CD4-positive, alpha-beta memory T cell (primary cell): ENCODE measurements at places on chromosomes 2 and 18.

DNA sequence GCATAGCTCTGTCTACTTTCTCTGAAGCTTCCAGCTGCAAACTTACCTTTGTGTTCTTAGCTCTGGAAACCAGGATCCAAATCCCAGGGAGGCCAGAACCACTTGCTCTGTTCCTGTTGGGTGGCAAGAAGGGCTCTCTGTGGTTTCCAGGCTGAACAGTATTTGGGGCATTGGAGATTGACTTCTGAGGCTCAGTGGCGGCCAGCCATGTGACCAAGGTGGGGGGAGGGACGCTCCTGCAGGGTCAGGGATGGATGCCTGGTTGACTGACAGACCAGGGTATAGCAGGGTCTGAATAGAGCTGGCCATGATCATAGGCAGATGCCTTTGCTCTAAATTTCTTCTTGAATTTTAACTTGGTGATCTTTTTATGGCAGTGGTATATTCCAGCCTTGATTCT, 15.1 kb downstream of the SLC4A5 start:
- no peak for DNase-seq

- no peak for DNase-seq
Measured at GRCh38 chr2:59196491-59196890, 955.4 kb upstream of the FANCL start.

DNA sequence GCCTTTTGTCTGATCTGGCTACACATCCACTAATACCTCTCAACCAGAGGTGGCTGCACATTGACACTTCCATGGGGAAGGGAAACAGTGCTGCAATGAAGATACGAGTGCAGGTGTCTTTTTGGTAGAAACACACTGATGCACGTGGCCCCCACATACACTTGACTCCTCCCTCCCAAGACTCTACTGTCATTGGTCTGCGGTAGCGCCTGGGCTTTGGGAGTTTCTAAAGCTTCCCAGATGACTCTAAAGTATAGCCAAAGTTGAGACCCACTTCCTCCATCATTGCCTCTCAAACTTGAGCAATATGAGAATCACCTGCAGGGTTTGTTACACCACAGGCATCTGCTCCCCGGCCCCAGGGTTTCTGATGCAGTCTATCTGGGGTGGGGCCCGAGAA, 11.0 kb downstream of the SLC14A1 start:
- DNase-seq = no peak

DNA sequence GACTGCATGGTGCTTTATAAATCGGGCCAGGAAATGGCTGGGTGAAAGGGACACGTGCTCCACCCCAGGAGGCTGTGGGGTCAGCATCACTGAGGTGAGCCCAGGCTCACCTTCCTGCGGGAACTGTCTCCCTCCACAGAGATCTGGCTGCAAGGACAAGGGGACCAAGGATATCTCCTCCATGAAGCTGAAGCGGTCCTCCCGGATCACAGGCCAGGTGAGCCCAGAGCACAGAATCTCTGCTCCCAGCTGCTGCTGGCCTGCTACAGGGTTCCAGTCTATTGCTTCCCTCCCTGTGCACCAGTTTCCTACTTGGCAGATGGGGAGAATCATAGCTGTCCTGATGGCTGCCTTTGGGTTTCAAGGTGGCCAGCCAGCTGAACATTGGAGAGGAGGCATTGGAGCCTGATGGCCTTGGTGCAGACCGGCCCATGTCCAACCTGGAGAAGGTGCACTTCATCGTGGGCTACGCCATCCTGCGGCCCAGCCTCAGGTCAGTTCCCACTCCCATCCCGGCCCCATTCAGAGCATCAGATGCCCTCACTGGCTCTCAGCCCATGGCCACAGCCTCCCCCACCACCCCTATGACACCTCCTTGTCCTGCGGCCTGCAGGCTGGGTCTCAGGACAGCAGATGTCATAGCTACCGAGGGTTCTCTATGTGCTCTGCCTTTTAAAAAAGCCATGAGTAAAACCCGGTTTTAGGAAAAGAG, 33.7 kb upstream of the GPR17 start:
- DNase-seq = no peak

DNA sequence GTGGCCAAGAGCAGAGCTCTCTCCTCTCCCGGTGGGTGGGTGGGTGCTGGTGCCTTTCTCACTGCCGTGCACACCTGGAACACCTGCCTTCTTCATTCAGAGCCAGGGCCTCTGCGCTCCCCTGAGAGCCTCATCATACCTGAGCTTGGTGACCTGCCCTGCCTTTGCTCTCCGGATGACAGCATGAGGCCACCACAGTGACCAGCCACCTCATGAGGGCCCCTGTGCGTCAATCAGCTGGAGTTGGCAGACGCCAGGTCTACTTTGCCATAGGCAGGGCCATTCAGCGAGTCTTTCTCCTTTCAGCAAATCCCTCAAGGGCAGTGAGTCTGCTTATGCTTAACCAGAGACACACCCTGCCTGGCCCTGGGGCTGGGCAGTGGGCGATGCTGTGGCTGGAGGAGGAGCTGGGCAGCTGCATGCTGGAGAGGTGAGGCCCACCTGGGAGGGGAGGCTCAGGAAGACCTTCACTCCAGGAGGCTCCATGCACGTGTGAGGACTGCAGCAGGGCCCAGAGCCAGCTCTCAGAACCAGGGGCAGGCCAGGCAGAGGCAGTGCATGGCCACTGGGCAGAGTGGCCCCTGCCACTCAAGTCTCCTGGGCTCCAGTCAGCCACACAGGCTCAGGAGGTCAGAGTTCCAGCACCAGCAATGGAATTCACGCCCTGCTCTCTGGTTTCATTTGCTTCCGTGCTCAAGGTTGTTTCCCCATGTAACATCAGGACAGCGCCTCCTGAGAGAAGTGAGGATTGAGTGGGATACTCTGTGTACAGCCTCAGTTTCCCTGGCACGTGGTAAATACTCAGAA, 417.5 kb upstream of the MYT1L start:
- DNase-seq = no peak

DNA sequence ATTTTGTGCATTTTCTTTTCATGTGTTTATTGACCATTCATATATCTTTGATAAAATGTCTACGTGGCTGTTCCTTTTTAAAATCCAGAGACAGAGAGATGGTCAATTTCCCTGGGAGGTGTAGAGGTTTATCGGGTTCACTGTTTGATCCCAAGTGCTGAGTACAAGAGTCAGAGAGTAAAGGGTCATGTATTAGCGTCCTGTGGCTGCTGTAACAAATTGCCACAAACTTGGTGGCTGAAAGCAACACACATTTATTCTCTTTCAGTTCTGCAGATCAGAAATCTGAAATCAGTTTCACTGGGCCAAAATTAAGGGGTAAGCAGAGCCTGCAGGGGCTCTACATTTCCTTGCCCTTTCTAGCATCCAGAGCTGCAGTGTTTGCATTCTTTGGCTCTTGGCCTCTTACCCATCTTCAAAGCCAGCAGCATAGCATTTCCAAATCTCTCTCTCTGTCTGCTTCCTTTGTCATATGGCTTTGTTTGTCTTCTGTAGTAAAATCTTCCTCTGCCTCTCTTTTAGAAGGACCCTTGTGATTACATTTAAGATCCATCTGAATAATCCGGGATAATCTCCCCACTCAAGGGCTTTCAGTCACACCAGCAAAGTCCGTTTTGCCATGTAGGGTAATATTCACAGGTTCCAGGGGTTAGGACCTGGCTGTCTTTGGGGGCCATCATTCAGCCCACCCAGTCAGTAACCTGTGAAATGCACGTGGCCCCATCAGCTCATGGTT, 49.9 kb downstream of the TMEM17 start:
- no peak for DNase-seq

DNA sequence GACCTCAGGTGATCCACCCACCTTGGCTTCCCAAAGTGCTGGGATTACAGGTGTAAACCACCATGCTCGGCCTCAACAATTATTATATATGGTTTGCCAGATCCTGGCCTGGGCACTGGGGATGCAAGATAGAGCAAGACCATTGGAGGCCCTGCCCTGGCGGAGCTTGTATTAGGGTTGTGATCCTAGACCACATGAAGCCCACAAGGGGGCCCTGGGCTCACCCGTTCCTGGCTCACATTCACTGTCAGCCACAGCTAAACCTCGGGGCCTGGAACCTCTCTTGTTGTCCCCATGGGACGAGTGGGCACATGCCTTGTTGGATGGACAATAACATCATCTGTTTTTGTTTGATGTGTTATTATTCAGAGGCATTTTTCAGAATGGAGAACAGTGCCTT, 14.9 kb downstream of the HPCAL1 start:
- DNase-seq = no peak

GRCh38 chr2:27727257-27727656, 44.3 kb upstream of the MRPL33 start:
- no peak for DNase-seq

GRCh38 chr2:119147776-119148715, 10.5 kb downstream of the C1QL2 start:
- no peak for DNase-seq

DNA sequence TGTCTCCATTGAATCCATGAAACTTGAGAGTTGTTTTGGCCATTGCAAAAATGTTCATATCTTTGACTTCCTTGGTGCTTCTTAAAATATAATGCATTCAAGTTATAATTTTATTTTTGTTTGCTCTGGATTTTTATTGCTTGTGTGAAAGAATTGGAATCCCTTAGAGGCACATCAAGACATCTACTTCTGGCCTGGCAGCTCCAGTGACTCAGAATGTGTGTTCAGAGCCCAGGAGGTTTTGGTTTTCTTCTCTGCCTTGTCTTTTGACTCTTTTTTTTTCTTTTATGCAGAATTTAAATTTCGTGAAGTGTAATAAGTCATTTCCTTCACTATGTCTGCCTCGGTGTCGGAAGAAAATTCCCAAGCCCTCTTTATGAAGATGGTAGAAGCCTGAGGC, 180.2 kb downstream of the LTBP1 start:
- no peak for DNase-seq

- no peak for DNase-seq
Measured at GRCh38 chr2:220981926-220982325, 590.2 kb downstream of the EPHA4 start.
